Hypothalamus (tissue), 51 donors: ENCODE measurements at places on chromosomes 3 and 15.
A peak's percentile ranks its signal among the peaks of the same experiment; 100 is the strongest.

DNA sequence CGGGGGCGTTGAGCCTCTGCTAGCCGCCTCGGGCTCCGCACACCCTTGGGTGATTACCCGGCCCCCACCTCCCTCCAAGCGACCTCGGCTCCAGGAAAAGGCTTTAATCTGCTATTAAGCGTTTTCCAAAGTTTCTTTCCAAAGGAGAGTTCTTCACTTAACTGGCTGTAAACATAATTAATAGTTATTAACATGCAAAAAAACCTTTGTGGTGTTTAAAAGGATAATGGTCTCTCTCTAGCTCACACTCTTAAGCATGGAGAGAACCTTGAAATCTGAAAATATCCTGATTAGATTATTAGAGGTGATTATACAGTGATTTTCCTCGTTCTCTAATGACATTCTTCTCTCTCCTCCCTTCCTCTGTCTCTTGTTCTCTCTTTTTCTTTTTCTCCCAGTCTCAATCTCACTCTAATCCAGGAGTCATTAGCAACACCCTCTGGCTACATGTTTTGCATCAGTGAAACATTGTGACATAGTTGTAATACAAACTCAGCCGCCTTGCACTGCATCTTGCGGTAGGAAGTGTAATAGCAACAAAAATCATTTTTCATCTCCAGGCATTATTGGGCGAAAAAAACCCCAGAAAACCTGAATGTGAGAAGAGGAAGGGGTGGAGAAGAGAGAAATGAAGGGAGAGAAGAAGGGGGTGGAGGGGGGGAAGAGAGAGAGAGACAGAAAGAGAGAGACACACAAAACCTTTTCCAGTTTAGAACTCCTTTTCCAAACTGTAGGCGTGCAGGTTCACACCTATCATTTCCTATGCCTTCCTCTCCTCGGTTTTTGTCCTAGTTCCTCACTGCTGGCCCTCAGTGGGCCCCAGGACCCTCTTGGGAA is 24.4 kb downstream of the NR2F2 start:
- DNase-seq, result no peak

DNA sequence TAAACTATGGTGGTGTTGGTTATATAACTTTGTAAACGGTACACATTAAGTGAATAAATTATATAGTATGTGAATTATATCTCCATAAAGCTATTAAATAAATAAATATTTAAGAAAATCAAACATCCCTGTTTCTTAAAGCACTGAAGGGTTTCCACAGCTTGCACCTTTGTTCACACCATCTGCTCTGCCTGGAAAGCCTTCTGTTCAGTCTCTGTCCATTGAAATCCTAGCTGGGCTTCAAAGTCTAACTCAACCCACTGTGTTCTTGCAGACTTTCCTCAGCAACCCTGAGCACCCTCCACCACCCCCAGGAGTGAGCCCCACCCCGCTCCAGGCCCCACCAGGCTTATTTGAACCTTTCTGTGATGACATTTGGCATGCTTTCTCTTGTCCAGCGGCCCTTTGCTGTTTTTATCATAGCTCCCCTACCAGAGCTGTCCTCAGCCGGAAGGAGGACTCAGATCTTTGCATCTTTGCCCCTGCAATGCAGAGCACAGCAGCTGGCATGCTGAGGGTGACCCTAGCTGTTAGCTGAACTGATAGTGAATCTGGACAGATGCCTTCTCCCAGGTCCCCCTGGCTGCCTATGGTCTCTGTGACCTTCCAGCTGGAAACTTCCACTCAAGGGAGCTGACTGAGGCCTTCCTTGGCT is 105.2 kb downstream of the DAPK2 start:
- no peak for DNase-seq

DNA sequence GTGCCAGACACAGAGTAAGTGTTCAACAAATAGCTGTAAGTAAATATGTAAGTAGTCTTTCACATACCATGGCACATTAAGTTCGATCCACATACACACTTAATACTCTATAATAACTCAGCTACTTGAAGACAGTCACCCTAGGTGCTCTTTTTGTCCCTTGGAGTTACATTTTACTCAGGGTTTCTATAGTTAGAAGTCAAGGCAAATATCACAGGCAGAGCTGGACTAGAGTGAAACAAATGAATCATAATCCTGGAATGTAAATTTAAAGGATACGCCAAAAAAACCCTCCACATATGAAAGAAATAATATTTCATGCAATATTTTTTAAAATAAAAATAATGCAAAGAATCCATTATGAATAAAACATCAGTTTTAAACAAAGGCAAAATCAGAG is 461.8 kb downstream of the MAGI1 start:
- DNase-seq, result no peak

GRCh38 chr3:70981231-70981880 is 602.2 kb downstream of the FOXP1 start:
- no peak for DNase-seq

DNA sequence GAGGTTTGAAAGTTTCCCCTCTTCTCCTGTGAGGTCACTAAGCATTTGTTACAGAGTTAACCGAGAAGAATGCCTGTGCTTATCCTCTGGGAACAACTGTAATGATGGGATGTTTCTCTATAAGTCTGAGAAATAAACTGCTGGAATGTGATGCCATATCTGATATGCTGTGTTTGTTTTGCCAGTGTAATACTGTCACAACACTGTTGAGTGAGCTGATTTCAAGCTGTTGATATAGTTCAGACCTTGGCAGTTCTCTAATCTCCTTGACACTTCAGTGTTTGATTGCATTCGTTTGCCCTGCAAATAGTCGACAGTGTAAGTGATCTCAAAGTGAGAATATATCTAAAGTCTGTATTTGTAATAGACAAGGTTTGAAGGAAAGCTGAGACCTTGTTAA is 73.3 kb downstream of the PTPRG start:
- DNase-seq, result no peak

- no peak for DNase-seq
Observed at GRCh38 chr15:33154351-33155166, 40.0 kb downstream of the FMN1 start.

DNA sequence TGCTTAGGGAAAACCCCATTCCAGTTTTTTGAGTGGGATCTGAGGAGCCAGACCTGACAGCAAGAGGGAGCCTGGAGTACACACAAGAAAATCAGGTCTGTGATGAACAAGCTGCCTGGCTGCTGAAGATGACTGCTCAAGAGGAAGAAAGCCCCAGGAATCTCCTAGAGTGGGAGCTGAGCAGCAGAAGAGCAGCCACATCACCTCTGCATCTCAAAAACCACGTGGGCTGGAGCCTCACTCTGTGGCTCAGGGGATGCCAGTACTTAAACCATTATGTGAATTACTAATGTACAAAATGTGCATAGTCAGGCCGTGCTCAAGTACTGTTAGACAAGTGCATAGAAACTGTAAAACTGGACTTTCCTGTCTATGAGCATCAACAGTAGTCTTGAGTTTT is 52.4 kb downstream of the SLC9A9 start:
- DNase-seq, result no peak

- DNase-seq, result no peak
Observed at GRCh38 chr15:61079529-61079928, 149.6 kb downstream of the RORA start.

DNA sequence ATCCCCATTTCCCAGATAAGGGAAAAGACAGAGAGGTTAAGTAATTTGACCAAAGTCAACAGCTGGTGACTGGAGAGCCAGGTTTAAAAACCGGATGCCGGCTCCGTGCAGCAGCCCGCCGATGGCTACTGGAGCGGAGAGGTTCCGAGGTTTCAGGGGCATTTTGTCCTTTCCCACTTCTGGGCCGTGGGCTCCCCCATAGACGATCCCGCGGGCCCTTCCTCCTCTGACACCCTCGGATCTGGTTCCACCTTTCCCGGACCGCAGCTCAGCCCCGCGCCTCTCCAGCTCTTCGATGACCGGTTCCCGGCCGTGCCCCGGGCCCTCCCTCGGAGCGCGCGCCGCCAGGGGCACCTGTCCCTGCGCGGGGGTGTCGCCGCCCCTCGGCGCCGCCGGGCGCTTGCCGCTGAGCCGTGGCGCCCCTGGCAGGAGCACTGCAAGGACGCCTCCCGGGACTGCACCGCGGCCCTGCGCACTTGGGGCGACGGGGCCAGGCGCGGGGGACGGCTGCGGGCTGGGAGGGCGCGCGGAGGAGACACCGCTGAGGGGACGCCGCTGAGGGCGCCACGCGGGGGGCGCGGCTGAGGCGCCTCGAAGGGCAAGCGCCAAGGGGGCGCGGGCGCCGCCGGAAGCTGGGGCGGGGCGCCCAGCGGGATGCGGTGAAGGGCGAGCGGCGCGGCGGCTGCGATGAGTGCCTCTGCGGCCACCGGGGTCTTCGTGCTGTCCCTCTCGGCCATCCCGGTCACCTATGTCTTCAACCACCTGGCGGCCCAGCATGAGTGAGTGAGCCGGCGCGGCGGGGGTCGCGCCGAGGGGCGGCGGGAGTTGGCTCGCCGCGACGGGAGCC is at the start of gene TM6SF1:
Gene TM6SF1, plus strand, starts transcription at position 652 of the 847 bp plus-strand sequence. Its CDS starts 36 bp downstream, at position 688.
- DNase-seq, result no peak

DNA sequence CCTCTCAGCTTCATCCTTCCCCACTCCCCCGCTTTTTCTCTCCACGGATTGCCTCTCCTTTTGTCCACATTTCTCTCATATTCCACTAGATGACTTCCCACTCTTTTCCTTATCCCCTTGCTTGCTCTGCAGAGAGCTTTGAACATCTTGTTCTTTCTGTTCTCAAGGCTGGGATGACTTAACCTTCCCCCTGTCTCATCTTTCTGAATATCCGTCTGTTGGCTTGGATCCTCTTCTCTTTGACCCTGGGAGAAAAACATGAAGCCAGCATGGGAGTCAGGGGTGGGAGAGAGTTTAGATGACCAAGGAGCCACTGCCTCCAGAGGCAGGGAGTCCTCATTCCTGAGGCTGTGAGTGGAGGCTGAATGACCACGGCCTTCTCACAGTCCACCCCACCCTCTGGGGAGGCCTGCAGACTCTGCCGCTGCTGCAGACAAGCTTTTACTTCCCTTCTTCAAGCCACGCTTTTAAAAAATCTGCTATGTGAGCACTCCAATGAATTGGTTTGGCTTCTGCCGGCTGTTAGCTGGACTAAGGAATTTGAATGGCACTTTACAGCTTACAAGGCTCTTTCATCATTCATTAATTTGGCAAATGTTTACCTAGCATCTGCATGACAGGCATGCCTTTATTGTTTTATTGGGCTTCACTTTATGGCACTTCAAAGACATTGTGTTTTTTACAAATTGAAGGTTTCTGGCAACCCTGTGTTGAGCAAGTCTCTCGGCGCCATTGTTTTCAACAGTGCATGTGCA is 111.6 kb upstream of the SLC6A6 start:
- no peak for DNase-seq

DNA sequence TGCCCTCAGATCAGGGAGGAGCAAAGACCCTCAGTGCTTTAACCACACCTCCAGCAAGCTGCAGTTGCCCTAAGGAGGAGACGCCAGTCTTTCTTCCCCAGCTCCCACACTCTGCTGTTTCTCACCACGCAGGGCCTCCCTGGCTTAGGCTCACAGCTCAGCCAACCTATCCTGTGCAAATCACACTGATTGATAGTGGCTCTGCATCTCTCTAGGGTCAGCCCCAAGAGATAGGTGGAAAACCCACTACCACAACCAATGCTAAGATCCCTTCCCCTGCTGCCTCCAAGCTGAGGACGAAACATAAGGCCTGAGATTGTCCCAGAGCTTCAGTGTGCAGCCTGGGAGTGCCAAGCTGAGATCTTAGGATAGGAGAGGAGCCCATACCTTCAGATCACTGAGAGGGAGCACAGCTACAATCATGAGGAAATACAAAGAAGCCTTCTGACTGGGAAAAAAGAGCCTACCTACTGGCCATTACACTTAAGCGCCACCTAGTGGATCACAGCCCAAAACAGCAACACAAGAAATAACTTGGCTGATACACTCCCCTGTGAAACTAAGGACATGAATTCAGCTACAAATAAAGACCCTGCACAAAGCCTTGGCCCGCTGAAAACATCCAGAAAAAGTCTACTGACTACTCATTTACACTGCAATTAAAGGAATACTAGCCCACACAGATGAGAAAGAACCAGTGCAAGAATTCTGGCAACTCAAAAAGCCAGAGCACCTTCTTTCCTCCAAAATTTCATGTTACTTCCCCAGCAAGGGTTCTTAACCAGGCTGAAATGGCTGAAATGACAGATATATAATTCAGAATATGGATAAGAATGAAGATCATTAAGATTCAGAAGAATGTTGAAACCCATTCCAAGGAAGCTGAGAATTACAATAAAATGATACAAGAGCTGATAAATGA is 271.5 kb upstream of the DCBLD2 start:
- DNase-seq, result peak; percentile 44

- no peak for DNase-seq
Observed at GRCh38 chr15:63811942-63812550, 21.7 kb downstream of the HERC1 start.

GRCh38 chr3:108562565-108562964 is 26.7 kb downstream of the CIP2A start:
- no peak for DNase-seq

DNA sequence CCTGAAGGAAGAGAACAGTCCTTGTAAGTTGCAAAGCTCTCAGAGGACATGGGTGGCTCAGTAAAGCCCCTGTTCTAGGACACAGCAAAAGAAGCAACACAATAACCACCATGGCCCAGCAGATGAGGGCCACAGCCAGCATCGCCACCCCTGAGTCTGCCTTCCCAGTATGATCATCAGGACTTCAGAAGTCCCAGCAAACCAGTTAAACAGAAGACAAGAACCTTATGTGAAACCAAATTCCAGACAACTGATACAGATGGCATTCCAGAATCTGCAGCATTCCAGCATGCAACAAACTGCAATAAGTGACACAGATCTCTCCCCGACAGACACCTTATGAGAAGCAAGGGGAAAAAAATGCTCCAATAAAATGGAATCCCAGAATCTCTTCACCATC is 30.4 kb downstream of the SPINK8 start:
- DNase-seq, result no peak

- no peak for DNase-seq
Observed at GRCh38 chr3:123092243-123092642, 25.4 kb downstream of the PDIA5 start.

- no peak for DNase-seq
Observed at GRCh38 chr3:38989917-38990510, 61.7 kb downstream of the SCN11A start.

GRCh38 chr3:187011915-187012314 is 81.6 kb downstream of the ST6GAL1 start:
- DNase-seq, result no peak

GRCh38 chr3:66425576-66426114 is 75.2 kb downstream of the LRIG1 start:
- DNase-seq, result no peak

DNA sequence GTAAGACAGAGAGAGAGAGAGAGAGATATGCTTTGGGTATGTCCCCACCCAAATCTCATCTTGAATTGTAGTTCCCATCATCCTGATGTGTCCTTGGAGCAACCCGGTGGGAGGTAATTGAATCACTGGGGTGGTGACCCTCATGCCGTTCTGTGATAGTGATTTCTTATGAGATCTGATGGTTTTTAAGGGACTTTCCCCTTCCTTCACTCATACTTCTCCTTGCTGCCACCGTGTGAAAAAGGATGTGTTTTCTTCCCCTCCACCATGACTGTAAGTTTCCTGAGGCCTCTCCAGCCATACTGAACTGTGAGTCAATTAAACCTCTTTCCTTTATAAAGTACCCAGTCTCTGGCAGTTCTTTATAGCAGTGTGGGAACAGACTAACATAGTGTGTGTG is 60.3 kb downstream of the EOMES start:
- DNase-seq, result no peak
